ENCODE measurements at places on chromosomes 4 and X. TPM values are rescaled to one million over a fixed set of nuclear protein-coding genes. Genes with fewer than 3 reads are reported as not detected.

DNA sequence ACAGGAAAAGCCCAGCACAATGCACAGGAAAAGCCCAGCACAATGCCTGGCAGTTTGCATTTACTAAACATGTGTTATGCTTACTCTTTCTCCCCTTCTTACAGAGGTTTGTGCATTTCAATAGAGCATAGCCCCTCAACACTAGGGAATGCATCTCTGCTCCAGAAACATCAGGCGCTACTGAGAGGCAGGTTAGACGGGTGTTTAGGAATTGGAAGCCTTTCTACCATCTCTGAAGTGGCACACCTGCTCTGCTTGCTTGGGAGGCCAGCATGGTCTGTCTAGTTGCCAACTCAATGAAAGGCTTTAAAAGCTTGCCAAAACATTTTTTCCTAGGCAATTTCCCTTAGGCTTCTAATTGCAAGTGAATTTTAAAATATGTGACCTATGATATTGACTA lies 55.7 kb downstream of the GRID2 start:
- DNase-seq: no peak
- no peaks in the 10 kb centered on the region for H3K27me3 ChIP-seq
- H3K4me1 ChIP-seq: no peaks in the 10 kb centered on the region
- no peak overlapping the region for H3K27ac ChIP-seq
- H3K4me3 ChIP-seq: no peak overlapping the region
- no peaks in the 10 kb centered on the region for H3K36me3 ChIP-seq

GRCh38 chrX:153349952-153350351 lies 16.0 kb downstream of the ZNF275 start:
- H3K4me3 ChIP-seq: no peak overlapping the region
- peaks cover 20% of the 10 kb centered on the region for H3K36me3 ChIP-seq
- no peak overlapping the region for H3K27ac ChIP-seq
- no peak for DNase-seq
- H3K4me1 ChIP-seq: no peaks in the 10 kb centered on the region

The PDZD4 gene
- 0.59 TPM for total RNA-seq

The NKX6-1 gene
- 1.8 TPM for total RNA-seq

The SULT1E1 gene
- total RNA-seq: 2.4 TPM

The BEND2 gene
- total RNA-seq: not detected

GRCh38 chr4:34105311-34105710 lies 2139.0 kb downstream of the ARAP2 start:
- H3K27me3 ChIP-seq: no peaks in the 10 kb centered on the region
- no peak overlapping the region for H3K27ac ChIP-seq
- H3K4me3 ChIP-seq: no peak overlapping the region
- H3K4me1 ChIP-seq: no peaks in the 10 kb centered on the region
- H3K36me3 ChIP-seq: no peaks in the 10 kb centered on the region
- DNase-seq: no peak

All from Calu3 (cell line).